ENCODE measurements at places on chromosomes 1 and 21.

DNA sequence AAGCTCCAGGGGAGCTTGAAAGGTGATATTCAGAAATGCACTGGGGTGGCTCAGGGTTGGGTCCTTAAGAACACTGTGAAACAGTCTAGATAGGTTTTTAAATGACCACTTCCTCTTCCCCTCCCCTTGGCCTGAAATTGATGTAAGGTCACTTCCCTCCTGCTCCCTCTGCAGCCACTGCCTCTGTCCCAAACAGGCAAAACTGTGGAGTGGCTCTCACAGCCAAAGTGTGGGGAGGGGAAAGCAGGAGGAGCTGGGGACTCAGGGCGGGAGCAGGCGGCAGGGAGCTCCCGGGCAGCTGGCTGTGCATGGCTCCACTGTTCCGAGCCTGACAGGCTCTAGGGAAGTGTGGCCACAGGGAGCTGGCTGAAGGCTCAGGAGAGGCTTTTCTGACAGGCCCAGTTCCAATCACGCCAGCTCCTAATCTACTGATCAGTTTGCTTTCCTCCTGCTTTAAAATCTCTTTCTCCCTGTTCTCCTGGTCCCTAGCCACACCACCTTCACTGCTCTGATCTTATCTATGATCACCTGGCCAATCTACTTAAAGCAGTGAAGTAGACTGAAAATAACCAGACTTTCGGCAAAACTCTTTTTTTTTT, 5.1 kb upstream of the CSRP1 start:
- peak; percentile 65 for DNase-seq

DNA sequence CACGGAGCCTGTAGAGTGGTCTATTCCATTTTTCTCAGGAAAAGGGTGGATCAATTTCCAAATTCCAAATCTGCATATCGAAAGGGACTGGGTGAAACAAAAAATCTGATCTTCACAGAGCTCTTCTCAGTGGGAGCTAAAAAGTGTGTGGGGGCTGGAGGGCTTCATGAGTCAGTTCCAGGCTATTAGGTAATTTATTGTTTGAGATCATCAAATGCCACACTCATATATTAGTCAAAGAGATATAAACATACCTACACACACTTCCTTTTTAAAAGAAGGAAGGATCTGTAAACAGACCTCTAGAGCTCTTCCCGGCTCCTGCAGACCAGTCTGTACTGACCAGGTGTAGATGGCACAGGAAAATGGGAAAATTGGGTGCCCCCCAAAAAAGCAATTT, 175.4 kb downstream of the ZBTB18 start:
- DNase-seq = no peak

GRCh38 chr1:207429963-207430362, 24.2 kb upstream of the CR2 start:
- peak; percentile 58 for DNase-seq

GRCh38 chr1:149917571-149918144, at the start of gene SV2A:
SV2A (minus strand) TSS chr1:149917844; CDS start chr1:149913840, 4,004 bp downstream.
- DNase-seq = no peak

- no peak for DNase-seq
These were observed at the start of gene MX1 for GRCh38 chr21:41425954-41426675. MX1 (plus strand) TSS chr21:41426239; CDS start chr21:41432071, 5,832 bp downstream.

DNA sequence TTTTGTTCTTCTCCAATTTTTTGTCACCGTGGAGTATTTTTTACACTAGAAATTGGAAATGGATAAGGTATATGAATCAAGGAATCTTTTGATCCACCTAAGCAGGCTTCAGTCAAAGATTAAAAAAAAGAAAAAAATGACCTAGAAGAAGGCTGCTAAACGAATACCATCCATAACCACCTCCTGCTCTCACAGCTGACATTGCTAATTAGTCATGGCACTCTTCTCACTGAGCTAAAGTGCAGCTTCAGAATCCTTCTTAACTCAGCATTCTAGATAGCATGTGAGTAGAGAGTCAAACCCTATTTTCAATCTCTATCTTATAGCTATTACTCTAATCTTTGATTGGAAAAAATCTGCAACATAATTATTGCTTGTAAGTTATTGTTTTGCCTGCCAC, 40.2 kb upstream of the ST6GALNAC5 start:
- no peak for DNase-seq

DNA sequence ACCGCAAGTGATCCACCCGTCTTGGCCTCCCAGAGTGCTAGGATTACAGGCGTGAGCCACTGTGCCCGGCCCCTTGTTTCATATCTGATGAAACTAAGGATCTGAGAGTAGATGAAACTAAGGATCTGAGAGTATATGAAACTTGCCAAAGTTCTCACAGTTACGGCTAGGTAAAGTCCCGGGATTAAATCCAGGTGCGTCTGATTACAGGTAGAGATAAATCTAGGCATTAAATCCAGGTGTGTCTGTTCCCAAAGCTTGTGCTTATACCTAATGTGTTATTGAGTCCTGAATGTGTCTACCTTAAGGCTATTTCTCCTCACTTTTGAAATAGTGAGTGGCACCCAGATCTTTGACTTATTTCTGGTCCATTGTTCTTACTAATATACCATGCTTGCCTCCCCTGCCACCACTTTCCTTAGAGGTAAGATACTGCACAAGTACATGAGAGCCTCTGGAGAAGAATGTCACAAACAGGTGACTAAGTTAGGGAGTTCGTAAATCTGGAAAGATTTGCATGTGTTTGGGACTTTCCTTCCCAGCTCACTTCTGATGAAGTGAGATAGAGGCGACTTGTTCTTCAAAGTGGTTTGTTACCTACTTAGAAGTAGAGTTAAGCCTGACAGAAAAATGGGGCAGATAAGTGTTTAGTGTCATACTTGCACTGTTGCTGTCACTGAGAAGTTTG, 66.5 kb downstream of the AK4 start:
- no peak for DNase-seq

DNA sequence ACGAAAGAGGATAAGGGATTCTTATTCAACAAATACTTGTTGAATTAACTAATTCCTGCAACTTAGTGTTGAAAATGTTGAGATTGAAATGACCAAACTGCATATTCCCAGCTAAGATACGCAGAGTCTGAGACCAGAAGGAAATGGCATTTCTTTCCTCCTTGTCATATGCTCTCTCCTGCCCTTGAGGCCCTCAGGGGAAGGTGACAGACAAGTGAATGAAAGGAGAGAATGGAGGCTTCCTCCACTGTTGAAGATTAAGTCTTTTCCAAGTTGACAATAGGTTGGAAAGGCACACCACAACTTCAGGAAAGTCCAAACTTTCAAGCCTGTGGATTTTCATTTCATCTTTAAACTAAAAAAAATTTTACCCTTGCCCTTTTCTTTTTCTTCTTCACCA, 3.1 kb upstream of the ZNF697 start:
- DNase-seq = no peak

- no peak for DNase-seq
These were observed 6.5 kb downstream of the LGR6 start for GRCh38 chr1:202200112-202200548.

GRCh38 chr1:53294567-53294966, 33.3 kb downstream of the LRP8 start:
- no peak for DNase-seq

- DNase-seq = no peak
These were observed 25.5 kb upstream of the C1orf159 start for GRCh38 chr1:1141244-1141910.

DNA sequence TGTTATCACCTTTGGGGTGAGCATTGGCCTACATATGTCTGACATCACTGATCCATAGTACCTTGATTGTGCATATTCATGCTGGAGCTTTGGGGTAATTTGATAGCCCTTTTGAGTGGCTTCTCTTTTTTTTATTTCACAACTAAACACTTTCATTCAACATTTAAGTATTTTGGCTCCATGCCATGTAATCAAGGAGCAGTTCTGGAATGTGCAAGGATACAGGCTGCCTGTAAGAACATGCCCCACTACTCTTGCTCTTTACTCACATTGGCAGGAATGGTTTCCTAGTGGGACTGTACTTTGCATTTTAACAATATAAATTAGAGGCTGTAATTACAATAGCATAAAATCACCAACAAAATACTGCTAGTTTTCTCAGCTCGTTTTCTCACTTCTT, 300.7 kb upstream of the SPAG17 start:
- DNase-seq = no peak

GRCh38 chr1:21251773-21252471, 38.3 kb downstream of the ECE1 start:
- DNase-seq = no peak

DNA sequence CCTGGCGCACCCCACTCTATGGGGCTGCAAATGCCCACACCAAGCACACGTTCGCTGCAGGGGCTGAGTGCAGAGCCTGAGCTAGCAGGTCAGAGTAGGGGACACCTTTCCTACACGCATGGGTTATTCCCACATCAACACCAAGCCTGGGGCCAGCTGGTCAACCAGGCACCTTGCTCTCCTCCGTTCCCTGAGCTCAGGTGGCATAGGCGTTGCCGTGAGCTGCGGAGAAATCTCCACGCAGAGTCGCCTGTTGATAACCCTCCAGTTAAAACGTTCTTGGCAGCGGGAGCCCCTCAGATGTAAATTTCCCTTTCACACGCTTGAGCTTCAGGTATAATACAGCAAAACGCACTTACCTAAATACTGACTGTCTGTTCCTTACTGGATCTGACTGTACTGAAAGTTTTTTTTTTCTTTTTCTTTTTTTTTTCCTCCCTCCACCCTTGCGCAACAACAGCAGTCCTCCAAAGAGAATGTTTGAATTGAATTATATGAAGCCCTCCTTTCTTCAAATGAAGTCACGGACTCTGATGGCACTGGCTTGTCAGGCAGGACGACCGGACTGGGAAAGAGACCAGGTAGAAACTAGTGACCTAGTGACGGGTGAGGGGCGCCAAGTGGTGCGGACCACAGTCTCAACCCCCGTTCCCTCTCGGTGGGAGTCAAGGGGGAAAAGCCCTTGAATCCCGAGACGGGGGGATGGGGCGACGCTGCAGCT, 2.1 kb downstream of the BRINP3 start:
- DNase-seq = no peak

DNA sequence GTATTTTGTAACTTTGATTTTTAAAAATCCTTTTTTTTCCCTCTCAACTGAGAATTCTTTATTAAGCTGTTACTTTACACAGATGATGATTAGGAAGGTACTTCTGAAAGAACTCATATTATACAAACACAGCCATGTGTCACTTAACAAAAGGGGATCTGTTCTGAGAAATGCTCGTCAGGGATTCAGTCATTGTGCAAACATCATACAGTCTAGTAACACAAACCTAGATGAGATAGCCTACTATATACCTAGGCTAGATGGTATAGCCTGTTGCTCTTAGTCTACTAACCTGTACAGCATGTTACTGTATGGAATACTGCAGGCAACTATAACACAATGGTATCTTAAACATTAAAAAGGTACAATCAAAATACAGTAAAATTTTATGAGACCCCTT, 24.9 kb downstream of the AHCTF1 start:
- no peak for DNase-seq

DNA sequence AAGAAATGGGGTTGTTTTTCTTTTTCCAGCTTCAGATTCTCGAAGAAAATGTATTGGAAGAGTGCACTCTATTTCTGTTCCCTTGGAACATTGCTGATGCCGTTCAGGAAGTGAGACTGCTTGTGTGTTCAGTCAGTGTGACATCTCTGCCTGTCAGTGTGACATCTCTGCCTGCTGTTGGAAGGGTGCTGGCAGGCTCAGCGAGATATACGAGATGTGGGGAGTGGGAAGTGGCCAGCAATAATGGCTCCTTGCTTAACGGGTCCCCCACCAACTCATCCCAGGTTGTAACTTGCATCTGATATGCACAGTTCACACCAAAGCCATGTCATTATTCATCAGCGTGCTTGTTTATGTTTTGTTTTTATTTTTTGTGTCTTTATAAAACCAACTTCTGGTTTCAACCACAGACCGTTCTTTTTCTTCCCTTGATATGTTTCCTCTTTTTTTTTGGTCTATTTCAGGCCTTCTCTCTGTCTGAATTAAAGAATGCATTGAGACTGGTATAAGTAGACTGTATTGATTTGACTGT, 145.4 kb downstream of the GALNT2 start:
- DNase-seq = no peak

DNA sequence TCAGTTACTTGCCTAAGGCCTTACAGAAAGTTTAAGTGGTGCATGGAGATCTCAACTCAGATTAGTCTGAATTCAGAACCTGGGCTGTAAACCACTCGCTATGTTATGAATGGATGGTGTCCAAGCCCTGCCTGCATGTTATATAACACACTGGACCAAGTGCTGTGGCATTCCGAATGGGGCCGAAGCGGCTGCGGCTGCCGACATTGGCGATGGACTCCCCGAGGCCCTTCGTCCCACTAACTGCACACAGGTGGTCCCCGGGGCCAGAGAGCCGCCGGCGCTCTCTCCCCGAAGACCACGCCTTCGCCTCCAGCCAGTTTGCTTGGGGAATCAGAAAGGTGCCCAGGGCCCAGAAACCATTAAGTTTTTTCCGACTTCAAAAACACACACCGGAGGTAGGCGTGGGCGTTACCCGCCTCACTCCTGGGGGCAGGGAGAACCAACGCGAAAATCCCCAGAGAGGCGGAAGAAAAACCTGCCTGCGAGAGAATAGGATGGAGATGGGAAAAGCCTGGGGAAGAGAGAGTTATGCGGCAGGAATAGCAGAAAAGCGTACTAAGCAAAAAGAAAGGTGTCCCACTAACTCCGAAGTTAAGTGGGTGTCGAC, 579 bp upstream of the TENT5C start:
- no peak for DNase-seq

DNA sequence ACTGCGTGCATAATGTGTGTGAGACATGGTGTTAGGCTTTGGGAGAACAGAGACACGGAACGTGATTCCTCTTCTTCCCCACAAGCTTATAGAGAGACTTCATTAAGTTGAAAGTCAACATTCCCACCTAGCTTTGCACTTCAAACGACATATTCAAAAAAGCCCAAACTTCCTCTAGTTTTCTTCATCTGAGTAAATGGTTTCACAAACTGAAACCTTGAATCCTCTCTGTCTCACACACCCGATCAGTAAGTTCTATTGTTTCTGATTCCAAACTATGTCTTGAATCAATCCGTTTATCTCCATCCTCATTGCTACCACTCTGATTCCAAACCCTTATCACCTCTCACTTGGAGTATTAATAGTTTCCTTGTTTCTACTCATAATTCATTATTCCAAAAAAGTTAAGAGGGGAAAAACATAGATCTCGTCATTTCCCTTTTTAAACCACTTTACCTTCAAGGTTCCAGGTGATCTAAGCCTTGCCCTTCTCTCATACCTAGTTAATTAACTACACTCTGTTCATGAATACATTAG, 1.6 kb upstream of the METTL18 start:
- no peak for DNase-seq

DNA sequence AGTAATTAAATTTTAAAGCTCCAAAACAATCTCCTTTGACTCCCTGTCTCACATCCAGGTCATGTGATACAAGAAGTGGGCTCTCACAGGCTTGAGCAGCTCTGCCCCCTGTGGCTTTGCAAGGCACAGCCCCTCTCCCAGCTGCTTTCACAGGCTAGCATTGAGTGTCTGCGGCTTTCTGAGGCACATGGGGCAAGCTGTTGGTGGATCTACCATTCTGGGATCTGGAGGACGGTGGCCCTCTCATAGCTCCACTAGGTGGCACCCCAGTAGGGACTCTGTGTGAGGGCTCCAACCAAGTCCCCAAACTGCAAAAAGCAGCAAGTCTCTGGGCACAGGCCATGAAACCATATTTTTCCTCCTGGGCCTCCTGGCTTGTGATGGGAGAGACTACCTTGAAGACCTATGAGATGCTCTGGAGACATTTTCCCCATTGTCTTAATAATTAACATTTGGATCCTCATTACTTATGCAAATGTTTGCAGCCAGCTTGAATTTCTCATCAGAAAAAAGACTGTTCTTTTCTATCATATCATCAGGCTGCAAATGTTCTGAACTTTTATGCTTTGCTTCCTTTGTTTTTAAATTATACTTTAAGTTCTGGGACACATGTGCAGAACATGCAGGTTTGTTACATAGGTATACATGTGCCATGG, 554.1 kb upstream of the OLFM3 start:
- peak; percentile 20 for DNase-seq

All from CMK (cell line).